NCI-H187 (cell line): ENCODE measurements at places on chromosomes 6 and 20.

DNA sequence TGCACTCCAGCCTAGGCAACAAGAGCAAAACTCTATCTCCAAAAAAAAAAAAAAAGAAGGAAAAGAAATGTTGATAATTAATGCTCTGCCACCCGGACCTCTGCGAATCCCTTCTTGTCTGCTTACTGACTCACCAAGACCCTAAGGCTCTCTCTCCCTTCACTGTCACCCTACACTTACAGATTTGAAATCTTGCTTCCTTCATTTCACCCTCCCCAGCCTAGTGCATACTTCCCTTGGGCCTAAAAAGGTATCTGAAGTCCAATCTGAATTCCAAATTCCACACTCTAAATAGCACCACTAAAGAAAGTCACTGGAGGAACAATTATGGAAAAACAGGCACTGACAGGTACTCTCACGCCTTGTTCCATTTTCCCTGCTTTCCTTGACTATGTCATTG is 9.4 kb upstream of the PHF20 start:
- DNase-seq: no peak

DNA sequence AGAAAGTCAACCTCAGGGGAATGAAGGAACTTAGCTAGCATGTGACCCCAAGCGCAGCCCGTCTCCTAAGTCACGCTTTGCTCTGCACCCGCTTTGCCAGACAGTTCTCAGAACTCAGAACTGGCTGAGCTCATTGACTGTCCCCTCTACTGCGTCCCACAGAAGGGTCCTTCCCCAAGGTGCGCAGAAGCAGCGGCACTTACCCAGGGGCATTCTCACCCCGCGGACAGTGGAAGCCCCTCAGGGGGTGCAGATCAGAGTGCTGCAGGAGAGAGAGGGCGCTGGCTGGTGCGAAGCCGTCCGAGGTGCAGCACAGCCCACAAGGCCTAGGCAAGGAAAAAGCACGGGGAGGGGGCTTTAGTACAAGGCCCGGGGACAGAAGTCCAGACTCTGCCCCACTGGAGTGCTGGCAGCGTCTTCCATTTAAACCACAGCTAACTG is 807 bp downstream of the SNHG17 start:
- no peak for DNase-seq

DNA sequence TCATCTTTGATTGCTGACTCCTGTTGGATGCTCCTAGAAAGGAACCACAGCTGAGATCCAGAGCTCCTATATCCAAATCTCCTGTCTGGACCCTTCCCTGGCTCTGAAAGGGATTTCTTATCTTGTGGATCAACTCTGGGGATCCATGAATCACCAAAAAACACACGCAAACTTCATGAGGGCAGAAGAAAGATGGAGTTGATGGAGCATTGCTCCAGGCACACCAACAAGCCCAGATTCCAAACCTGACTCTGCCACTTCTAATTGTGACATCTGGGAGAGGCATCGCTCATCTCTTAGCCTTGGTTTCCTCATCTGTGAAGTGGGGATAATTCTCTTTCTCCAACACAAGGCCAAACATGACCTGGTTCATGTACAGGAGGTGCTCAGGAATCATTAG is 6.7 kb downstream of the KCNS1 start:
- DNase-seq: no peak

- DNase-seq: no peak
These were observed 120.0 kb downstream of the DST start for GRCh38 chr6:56522495-56523270.

DNA sequence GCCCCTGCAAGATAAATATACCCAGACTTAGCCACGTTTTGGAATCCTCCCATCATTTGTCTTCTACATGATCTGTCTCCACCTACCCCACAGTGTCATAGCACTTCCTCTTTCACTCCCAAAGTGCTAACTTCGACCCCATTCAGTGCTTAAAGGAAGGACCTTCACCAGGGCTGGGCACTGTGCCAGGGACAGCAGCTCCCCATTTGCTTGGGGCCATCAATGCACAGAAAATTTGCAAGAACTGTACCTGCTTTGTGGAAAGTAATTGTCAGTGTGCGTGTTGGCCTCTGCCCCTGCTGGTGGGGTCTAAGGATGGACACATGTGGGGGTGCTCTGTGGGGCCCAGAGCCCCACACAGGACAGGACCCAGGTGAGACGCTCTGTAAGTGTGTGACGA is 5.2 kb upstream of the BPIFA2 start:
- no peak for DNase-seq

DNA sequence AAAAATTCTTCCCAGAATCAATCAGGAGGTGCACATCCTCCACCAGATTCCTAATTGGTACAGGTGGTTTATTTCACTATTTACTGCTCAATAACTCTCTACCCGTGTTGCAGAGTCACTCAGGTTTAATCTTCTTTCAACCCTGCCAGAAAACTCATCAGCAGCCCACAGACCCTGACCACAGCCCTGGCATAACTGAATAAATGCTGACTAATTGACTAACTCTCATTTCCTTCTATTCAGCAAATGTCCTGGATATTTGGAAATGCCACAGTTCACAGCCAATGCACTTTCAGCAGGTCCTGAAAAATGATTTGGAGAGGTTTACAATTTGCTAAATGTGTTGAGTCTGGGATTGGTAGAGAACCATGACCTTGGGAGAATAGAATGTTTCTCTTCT is 62.3 kb downstream of the TRMT6 start:
- DNase-seq: no peak

GRCh38 chr20:46787991-46788762 is 78.7 kb downstream of the SLC2A10 start:
- DNase-seq: no peak

DNA sequence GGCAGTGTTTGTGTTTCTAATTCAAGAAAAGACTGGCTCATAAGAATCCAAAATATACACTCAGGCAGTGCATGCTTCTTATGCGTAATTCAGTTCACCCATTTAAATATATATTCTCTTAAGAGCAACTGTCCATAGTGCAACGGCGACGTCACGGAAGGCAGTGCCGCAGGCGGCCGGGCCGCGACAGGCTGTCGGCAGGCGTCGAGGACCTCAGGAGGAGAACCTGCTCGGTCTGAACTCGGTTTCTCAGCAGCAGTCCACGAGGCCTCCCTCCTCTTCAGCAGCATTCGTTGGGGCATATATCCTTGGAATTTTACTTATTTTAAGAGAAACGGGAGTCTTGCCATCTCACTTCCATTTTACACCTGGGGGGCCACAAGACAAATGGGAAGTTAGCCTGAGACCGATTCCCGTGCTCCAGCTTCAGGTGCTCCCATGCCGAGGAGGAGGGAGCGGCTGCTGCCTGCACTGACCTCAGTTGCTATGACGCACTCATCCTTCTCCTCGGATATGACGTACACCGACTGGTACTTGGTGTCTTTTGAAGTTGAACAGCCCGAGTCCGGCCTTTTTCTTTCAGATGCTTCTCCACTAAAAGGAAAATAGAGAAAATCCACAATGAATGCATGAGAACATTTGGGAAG is 8.2 kb downstream of the DLL1 start:
- DNase-seq: no peak

- no peak for DNase-seq
These were observed 48.5 kb upstream of the ELOVL5 start for GRCh38 chr6:53397283-53397682.

- DNase-seq: no peak
These were observed 259.9 kb upstream of the MARCKS start for GRCh38 chr6:113597231-113597583.

DNA sequence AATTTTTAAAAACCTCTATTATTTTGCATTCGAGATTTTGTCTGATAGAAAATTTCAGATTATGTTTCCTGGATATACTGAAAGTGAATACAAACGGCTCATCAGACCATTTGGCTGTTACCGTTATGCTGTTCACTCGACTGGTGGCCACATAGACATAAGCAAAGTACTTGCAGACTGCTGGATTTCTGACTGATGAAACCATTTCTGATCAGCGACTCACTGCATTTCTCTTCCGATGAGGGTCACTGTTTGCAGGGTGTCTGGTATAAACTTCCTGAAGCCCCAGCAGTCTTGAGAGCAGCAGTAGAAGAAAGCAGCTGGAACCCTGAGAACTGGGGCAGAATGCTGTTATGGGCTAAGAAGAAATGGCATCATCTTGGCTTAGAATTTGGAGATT is 17.7 kb downstream of the SNX9 start:
- no peak for DNase-seq

DNA sequence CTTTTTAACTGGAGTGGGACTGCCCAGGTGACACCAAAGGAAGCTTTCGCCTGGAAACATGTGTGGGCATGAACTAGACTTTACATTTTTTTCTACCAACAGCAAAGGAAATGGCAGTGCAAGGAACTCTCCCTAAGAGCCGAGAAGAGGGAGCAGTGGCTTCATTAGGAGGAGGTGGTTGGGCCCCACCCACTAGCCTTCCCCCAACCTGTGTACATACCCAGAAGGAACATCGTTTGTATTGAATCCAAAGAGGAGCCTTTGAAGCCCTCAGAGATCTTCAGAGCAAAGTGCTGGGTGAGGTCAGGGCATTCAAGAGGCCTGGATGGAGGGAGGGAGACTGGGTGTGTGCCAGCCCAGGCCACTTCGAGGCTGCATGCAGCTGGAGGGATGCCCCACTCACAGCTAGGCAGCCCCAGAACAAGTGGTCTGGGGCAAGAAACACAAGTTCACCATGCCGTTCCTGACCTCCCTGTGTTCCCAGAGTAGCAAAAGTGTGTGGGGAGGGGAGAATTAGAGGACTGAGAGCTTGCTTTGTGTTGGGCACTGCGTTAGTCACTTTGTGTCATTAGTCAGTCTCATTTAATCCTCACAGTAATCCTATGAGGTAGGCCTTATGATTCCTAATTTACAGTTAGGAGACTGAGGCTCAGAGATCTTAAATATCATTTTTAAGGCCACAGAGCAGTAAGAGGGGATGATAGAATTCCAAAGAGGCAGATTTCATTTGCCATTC is 191.6 kb upstream of the SUPT3H start:
- no peak for DNase-seq

- DNase-seq: no peak
These were observed 32.0 kb downstream of the KIF16B start for GRCh38 chr20:16541226-16541625.

DNA sequence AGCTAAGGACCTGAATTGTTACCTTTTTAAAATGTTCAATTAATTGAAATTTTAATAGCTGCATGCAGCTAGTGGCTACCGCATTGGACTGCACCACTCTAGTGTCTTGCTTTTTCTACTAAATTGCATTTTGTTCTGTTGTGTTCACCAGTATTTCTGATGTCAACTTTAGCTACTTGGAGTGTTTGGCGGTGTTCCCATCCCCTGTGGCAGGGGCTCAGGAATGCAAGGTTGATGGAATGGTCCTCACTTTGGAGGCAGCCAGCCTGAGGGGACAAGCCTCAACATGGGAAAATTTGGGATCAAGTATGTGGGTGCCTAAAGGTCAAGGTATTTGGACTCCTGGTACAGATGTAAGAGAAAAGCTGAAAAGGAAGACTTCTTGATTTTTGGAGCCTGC is 230.1 kb upstream of the PRND start:
- DNase-seq: no peak

GRCh38 chr6:157770946-157771345 is 52.1 kb upstream of the SNX9 start:
- DNase-seq: no peak

- no peak for DNase-seq
These were observed 668.4 kb downstream of the C6orf118 start for GRCh38 chr6:164640956-164641355.
